ACHN (cell line): ENCODE measurements at places on chromosomes 5 and 9.

DNA sequence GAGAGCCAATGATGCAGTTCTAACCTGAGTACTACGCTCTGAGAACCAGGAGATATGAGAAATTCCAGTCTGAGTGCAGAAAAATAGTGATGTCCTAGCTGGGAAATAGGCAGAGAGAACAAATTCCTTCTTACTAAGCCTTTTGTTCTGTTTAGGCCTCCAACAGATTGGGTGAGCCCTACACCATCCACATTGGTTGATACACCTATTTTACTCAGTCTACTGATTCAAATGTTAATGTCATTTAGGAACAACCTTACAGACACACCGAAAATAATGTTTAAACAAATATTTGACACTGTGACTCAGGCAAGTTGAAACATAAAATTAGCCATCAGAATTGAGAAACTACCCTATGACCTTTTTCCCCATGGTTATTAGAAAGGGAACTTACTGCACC, 333.9 kb upstream of the IZUMO3 start:
- DNase-seq: no peak

DNA sequence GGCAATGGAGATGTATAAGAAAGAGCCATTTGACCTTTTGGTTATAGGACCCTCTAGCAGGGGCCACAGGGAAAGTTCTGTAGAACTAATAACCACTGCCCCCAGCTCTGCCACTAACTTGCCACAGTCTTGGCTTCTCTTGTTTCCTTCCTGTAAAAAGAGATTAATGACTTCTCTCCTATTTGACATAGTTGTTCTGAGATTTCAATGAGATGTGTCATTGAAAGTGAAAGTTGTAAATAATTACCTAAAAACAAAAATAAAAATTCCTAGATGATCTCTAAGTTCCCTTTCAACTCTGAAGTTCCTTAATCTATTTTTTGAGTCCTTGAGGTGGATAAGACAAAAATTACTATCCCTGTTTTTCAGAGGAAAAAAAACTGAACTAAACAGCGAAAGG, 1.4 kb upstream of the KIF12 start:
- DNase-seq: peak; percentile 56

DNA sequence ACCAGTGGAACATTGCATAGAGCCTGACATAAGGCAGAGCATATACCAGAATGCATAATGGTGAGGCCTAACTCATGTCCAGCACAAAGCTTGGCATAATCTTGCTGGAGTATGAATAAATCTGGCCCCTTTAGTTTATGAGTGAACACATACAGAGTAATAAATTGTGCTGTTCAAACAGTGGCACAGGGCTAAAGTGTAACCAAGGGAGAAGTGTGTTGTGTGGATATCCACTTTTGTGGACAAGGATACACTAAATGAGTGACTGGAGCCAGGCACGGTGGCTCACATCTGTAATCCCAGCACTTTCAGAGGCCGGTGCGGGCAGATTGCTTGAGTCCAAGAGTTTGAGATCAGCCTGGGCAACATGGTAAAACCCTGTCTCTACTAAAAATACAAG, 29.4 kb upstream of the JMY start:
- DNase-seq: no peak

DNA sequence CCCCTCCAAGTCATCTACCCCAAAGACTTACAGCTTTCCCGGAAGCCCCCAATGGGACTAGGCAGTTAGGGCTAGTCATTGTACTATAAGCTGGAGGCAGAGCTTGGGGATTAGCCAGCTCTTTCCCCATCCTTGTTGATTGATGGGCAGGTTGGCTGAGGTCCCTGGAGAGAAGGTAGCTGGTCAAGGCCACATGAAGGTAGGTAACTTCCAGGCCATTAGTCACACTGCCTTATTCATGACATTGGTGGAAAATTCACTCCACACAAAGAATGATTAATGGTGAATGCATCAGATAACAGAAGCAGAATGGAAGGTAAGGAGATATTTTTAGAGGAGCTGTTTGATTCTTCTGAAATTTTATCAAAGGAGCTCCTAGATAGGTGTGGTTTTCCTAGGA, 49.5 kb upstream of the TGFBR1 start:
- no peak for DNase-seq

DNA sequence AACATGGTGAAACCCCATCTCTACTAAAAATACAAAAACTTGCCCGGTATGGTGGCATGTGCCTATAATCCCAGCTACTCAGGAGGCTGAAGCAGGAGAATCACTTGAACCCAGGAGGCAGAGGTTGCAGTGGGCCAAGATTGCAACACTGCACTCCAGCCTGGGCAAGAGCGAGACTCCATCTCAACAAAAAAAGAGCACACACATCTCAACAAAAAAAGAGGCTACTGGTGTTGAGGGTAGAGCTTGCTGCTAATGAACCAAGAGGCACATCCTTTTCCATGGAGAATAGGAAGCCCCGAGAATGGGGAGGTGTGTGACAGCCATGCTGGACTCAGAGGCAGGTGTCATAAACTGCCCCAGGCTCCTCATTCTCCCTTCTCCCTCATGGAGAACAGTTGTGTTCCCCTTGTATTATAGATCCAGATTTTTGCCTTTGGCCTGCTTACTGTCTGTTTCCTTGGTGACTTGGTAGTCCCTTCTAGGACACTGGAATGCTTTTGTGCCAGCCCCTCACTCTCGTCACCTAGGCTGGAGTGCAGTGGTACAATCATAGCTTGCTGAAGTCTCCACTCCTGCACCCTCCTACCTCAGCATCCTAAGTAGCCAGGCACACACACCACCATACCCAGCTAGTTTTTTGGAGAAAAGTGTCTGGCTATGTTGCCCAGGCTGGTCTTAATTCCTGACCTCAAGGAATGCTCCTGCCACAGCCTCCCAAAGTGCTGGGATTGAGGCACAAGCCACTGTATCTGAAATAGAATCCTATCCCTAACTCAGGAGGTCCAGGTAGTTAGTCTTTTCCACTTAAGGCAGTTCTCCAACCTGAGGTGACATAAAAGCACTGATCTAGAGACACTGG, 5.1 kb downstream of the RPL12 start:
- DNase-seq: peak; percentile 8

DNA sequence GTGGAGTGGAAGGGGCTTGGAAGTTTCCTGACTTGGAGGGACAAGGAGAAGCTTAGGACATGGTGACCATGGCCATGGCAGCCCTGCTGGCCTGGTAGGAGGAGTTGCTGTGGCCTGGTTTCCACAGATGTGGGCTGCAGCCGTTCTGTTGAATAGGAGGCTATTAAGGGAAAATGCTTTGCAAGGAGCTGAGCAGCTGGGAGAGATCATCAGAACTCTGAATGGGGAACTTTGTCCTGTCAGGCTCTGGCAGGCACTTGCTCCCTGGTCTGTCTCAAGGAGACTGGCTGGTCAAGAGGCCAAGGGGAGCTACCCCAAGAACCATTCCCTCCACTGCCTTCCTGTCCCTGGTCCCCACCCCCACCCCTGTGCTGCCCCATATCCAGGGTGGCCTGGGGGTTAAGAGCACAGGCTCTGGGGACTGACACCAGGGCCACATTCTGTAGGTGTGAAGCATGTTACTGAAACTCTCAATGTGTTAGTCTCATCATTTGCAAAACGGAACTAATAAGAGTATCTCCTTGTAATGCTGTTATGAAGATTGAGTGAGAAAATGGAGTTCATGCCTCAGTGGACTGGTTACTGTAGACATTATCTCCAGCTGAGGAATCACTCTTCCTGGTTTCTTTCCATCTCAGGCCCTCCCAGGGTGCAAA, 84.0 kb upstream of the ARAP3 start:
- no peak for DNase-seq

- DNase-seq: no peak
Observed at GRCh38 chr9:99779277-99779676, 42.4 kb upstream of the NR4A3 start.

GRCh38 chr5:4777435-4777834, 362.7 kb upstream of the ADAMTS16 start:
- DNase-seq: no peak

GRCh38 chr5:126681970-126682369, 81.2 kb downstream of the PHAX start:
- DNase-seq: no peak

DNA sequence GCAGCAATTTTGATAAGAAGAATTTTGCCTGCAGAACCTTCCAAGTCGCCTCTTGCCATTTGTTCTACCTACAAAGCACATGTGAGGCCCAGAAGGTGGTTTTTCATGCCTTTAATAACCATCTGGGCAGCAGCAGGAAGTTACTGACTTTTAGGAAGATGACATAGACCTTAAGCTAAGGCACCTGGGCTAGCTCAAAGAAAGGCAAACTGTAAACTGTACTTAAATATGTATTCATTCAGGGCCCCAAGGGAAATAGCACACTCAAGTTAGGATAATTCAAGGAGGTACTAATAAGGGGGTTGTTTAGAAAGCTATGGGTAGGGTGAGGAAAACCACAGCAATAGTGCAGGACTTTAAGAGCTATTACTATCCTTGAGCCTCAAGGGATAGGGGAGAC, 57.3 kb upstream of the HSPB3 start:
- DNase-seq: no peak

DNA sequence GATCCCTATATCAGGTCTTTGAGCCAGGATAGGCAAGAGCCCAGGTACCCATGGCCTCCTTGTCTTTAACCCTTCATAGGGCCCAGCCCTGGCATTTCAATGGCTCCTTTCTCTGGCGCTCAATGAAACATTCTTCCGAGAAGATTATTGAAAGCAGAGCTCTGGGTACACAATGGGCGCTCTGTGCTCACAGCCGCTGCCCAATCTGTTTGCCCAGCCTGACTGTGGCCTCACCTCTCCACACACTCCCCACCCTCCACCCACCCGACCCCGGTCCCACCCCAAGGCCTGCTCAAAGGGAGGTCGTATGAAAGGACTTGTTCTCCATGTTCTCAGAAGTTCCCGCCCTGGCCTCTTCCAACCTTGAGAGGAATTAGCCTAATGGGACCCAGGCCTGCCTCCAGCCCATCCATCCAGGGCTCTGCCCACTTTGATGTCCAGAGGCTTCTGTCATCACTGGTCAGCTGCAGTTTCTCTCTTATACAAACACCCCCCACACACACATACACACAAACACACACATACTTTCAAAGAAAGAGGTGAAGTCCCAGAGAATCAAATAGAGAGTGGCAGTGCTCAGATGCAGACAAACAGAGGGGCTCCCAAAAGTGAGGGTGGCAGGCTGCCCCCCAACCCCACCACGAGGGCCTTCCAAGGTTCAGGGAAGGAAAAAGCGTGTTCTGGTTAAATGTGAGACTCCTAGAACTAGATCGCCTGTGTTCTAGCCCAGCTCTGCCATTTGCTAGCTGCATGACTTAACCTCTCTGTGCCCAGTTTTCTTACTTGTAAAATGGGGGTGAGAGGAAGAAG, 5.1 kb upstream of the ARSI start:
- DNase-seq: no peak

GRCh38 chr9:85981369-85981768, 40.4 kb downstream of the NAA35 start:
- DNase-seq: no peak
